ENCODE measurements at places on chromosomes 1 and 21.

DNA sequence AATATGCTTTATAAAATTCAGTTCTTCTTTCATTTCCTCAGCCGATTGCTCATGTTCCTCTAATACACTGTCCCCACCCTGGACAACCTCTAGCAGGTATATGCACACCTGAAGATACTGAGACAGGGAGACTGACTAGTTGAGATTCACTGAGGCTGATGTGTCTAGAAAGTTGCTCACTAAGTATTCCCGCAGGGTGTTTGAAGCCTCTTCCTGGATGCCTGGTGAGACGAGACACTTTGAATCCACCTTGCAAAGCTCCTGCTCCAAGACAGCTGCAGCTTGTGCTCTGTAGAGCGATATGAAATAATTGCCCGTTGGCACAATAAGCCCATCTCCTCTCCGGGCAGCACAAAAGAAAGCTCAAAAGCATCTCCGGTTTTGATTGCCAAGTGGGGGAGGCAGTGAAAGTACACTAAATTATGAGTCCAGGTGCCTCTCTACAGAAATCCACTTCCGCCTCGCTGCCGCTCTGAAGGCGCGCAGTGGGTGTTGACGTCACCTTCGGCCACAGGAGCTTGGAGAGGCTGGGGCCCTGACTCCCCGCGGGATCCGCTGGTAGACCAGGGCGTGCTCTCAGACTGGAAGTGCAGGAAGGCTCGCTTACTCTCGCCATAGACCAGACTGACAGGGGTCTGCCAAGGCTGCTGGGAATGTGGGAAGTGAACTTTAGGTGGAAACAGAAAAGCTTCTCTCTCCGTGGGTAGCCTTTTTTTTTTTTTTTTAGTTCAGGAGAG is 46.3 kb downstream of the GPA33 start:
- DNase-seq = peak; percentile 92

GRCh38 chr1:110626889-110627288 is 20.7 kb upstream of the KCNA2 start:
- peak; percentile 62 for DNase-seq

DNA sequence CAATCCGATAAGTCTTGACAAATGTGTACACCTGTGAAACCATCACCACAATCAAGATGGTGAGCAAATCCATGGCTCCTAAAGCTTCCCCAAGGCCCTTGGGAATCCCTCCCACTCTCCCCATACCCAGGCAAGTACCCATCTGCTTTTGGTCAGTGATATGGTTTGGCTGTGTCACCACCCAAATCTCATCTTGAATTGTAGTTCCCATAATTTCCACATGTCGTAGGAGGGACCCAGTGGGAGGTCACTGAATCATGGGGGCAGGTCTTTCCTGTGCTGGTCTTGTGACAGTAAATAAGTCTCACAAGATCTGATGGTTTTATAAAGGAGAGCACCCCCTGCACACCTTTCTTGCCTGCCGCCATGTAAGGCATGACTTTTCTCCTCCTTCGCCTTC is 14.6 kb upstream of the GUCA2B start:
- no peak for DNase-seq

- DNase-seq = no peak
Measured at GRCh38 chr1:37167479-37167878, 133.2 kb upstream of the GRIK3 start.

DNA sequence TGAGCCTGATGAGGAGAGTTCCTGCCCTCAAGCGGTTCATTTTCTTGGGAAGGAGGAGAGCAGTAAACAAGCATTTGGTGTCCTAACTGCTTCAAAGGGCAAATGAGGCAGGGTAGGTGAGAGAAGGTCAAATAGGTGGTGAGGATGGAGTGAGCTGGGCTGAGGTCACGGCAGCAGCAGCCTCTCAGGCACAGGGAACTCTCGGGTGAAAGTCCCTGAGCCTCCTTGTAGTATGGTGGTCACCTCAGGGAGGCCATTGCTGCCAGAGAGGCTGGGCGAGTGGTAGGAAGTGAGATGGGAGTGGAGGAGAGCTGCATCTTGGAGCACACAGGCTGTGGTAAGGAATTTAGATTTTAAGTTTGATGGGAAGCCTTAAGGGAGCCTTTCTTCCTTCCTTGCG is 4.0 kb downstream of the ADARB1 start:
- DNase-seq = no peak

GRCh38 chr1:56249234-56249633 is 330.1 kb downstream of the PLPP3 start:
- DNase-seq = no peak

DNA sequence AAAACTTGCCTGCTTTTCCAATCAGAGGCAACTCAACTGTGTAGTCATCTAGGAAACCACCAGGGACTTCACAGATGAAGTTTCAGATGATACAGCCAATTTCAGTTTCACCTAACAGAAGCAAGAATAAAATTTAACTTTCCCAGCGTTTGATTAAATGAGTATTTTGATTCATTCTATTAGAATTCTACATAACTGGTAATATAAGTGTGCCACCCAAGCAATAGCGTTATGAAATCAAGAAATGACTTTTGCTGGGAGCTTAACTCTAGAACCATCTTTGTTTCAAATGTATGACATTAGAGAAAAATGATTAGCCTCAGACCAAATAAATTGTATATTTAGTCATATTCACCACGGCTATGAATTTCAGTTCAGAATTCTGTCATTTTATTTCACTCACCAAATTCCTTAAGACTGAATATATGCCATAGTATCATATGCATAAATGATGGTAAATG is 239.3 kb downstream of the NRIP1 start:
- no peak for DNase-seq

DNA sequence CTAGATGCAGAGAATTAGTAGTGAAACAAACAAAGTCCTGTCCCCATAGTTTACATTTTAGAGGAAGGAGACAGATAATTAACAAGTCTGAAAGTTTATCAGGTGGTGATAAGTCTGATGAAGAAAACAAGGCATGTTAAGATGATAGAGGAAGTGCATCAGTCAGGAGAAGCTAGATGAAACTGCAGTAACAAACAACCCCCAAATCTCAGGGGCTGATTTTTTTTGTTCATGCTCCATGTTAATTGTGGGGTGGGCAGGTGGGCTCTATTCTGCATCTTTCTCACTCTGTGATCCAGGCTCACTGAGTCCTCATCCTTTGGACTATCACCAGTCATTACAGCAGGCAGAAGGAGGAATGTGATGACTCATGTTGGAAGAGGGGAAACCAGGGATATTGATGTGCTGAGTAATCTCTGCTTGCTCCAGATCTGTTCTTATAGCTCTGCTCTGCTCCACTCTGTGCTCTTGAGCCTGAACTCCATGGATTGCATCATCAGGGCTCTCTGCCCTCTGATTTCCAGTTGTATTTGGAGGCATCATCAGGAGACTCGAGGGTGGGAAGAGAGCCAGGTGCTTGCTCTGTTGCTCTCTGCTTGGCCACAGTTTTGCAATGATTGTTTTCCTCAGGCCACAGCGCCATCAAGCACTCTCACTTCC is 166.9 kb downstream of the IER5 start:
- DNase-seq = no peak

- no peak for DNase-seq
Measured at GRCh38 chr1:8026976-8027747, 1.1 kb upstream of the ERRFI1 start.

- DNase-seq = no peak
Measured at GRCh38 chr1:17594026-17594425, 54.5 kb downstream of the ARHGEF10L start.

DNA sequence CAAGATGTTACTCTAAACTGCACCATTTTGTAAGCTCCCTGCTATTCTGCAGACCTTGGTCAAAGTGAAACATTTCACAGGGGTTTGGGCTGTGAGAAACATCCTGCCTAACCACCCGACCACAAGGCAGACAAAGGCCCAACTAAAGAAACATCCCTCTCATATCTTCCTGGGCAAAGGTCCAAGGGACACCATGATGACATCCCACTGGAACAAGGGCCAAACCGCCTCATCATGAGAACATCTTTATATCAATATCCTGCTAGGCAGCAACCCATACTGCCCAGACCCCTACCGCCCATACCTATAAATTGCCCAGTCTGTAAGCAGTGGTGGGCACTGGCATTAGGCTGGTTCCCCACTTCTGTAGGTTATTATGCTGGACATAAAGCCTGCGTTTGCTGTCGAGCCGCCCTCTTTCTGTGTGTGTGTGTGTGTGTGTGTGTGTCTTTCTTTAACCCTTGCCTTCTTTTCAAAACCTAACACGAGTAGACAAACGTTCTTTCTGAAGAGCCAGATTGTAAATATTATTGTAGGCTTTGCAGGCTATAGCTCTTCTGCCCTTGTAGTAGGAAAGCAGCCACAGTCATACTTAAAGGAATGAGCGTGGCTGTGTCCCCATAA is 1.0 kb upstream of the PPIE start:
- no peak for DNase-seq

DNA sequence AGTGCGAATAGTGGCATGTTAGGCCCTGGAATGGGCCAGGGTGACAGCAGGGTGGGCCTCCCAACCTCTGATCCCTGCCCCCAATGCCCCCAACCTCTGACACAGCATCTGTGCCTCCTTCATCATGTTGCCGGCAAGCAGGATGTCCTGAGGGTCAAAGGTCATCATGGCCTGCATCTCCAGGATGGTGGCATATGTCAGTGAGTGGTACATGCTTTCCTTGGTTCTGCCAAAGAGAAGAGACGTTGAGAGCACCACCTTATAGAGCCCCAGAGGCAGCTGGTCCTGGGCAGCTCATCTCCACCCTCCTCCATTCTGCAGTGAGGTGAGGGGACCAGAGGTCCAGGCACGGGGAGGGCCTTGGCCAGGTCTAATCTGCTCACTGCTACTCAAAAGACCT is 17.6 kb downstream of the TTC39A start:
- DNase-seq = no peak

DNA sequence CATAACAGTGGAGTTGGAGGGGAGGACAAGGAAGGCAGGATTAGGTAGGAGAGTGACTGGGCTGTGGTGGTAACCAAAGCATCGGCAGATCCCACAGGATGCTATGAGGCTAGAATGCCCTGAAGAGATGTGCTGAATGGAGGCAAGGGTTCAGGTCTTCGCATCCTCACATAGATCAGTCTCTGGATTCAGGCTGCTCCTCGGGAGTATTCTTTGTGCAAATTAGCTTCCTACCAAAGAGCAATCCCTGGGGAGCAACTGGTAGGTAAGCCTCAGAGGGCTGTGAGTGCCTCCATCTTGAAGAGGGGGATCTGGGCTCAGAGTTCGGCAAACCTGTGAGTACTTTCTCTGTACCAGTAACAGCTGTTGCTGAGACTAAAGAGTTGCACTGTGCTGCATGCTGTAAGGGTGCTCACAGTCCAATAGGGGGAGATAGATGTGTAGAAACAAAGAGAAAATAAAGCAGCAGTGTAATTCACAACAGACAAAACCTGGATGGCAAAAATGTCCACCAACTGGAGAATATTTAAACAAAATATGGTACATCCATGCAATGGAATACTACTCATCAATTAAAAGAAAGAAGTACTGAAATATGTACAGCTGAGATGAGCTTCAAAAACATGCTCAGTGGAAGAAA is 322.4 kb upstream of the DEPDC1 start:
- DNase-seq = no peak

DNA sequence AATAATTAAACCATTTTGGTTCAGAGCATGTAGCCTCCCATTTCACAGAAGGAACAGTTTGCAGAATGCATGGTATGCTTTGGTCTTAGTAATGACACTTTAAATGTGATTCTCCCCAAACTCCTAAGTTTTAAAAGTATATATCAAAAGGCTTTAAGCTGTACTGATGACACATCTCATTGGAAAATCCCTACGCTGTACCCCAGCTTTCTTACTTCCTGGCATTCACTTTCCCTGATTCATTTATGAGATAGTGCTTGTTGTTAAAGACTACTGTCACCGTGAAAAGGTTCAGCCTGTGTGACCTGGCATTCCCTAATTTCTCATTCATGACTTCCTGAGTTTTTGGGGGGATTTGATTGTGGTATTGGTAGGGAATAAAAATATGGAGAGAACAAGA is 53.4 kb downstream of the MPZL1 start:
- no peak for DNase-seq

- no peak for DNase-seq
Measured at GRCh38 chr1:51623450-51623849, 6.6 kb downstream of the OSBPL9 start.

DNA sequence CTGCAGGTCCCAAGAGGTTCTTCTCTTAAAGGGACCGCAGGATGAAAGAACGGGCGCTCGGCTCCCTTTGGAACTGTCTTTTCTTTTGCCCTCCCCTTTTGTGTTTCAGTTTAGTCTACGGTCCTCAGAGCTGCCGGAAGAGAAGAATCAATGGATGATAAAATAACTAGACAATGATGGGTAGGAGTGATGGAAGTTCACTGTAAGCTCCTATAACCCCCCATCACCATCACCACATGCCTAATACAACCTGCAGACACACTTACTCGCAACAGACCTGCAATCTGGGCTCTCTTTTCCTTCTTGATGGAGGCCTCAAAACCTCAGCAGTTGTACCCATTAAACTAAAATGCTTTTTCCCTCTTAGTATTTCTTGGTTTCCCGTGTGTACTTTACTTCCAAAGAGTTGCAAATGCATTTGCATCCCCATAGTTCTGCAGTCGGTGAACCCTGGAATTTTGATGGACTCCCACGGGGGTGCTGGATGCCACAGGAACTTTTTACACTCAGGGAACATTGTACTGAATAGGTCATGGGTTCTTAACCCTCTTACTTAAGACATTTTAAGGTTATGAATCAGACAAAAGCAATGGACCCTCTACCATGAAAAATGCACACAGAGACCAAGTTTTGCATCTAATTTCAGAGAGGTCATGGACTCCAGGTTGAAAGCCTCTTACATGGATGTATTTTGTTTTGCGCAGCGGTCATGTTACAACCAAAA is 633 bp upstream of the RFX5 start:
- DNase-seq = no peak

DNA sequence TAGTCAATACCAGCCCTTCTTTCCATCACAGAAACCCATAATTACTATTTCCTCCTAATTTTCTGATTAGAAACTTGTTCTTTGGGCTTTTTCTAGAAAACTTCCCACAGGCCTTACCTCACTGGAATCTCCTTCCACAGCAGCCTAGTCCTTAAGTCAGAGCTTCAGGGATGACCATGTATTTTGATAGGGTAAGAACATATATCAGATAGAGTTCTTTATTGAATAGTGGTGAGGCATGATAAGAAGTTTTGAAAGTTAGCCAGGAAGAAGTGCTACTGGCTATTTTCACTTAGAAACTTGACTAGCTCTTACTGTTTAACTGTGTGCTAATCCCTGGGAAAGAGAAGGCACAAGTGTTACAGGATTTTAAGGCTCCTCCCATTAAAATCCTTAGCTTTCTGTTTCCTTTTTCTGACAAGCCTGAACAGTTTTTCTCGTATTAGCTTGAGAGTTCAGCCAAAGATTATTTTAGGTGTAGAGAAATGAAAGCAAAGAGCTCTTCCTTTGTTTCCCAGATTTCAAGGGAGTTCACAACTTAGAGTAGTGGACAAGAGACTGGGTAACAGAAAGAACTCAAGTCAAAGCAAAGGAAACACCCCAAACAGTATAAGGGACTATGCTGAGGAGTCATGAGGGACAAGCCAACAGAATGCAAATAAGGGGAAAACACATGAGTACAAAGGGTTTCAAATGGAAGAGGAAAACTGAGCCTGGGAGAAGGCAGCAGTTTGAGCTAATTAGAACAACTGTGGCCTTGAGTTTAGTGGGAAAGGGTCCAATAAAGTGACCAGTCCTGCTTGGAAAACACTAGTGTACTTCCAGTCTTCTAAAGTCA is 37.2 kb upstream of the AIM2 start:
- DNase-seq = no peak

GRCh38 chr1:178543290-178543607 is 30.3 kb downstream of the TEX35 start:
- DNase-seq = no peak

GRCh38 chr1:157219600-157219999 is 81.4 kb upstream of the ETV3 start:
- no peak for DNase-seq

Data from T-helper 2 cell (primary cell).